ENCODE measurements at places on chromosomes 2 and 18.
A peak's percentile ranks its signal among the peaks of the same experiment; 100 is the strongest.

- no peak for DNase-seq
Observed at GRCh38 chr2:147389218-147389617, 455.6 kb upstream of the ACVR2A start.

GRCh38 chr2:78992807-78993517 lies 32.5 kb upstream of the REG3G start:
- no peak for DNase-seq

- DNase-seq, result no peak
Observed at GRCh38 chr2:132782176-132782783, 112.3 kb upstream of the LYPD1 start.

GRCh38 chr2:173048897-173049661 lies 26.6 kb upstream of the MAP3K20 start:
- DNase-seq, result peak; percentile 29

GRCh38 chr18:32902568-32903330 lies 129.9 kb upstream of the KLHL14 start:
- DNase-seq, result no peak

DNA sequence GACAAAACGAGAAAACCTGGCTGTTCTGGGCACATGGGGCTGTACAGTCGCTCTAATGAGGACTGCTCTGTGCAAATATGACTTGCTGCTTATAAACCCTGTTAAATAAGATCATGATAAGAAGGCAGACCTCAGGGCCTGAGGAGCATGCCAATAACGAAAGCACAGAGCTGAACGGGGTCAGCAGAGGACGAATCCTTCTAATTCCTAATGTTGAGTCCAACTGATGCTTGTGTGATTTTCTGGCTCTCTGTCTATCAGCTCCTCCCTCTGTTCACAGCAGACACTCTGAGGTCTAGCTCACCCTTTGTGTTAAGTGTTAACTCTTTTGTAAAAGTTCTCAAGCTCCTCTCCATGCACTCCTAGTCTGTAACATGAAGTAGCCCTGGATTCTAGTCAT lies 167.2 kb upstream of the REV1 start:
- no peak for DNase-seq

GRCh38 chr2:240947607-240948006 lies 41.5 kb downstream of the CROCC2 start:
- DNase-seq, result no peak

- DNase-seq, result no peak
Observed at GRCh38 chr2:98453531-98453930, 8.9 kb downstream of the INPP4A start.

- DNase-seq, result no peak
Observed at GRCh38 chr2:39737661-39738060, 41.4 kb downstream of the THUMPD2 start.

DNA sequence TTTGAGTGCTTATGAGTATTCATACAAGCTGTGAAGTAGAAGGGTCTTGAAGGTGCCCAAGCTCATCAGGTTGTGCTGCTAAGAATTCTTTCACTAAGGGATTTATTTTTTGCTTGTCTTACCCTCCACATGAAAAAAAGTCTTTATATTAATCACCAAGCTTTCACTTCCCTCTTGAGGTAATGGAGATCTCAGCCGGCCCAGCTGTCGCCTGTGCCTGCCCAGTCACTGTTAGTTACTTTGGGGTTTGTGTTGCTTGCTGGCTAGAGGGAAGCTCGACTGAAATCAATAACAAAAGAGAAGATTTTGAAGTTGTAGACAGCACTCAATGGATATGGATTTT lies 21.9 kb downstream of the MC2R start:
- no peak for DNase-seq

- DNase-seq, result no peak
Observed at GRCh38 chr2:192002418-192002817, 155.5 kb upstream of the CAVIN2 start.

- no peak for DNase-seq
Observed at GRCh38 chr18:31647127-31647753, 37.1 kb downstream of the B4GALT6 start.

DNA sequence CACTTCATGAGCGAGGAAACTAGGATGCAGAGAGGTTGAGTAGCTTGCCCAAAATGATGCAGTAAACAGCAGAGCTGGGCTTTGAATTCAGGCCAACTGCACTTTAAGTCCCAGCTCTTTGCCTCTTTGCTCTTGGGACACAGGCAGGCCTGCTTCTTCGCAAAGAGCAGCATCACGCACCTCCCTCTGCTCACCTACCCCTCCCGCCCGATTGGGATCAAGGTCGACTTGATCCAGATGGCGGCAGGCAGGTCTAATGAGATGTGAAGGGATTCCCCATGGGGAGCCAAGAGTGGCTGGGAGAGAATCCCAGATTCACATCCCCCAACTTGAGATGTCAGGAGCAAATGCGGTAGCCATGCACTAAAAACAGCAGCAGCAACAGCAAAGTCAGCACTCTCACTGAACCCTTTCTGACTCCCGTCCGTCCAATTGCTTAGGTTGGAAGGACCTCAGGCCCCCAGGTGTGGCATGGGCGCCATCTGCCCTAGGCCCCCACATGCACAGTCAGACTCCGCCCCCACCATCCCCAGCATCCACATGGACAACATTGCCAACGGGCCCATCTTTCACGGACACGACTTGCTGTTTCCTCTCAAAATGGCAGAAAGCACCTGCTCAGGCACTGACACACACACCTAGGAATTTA lies 84.3 kb upstream of the MAP4K4 start:
- no peak for DNase-seq

DNA sequence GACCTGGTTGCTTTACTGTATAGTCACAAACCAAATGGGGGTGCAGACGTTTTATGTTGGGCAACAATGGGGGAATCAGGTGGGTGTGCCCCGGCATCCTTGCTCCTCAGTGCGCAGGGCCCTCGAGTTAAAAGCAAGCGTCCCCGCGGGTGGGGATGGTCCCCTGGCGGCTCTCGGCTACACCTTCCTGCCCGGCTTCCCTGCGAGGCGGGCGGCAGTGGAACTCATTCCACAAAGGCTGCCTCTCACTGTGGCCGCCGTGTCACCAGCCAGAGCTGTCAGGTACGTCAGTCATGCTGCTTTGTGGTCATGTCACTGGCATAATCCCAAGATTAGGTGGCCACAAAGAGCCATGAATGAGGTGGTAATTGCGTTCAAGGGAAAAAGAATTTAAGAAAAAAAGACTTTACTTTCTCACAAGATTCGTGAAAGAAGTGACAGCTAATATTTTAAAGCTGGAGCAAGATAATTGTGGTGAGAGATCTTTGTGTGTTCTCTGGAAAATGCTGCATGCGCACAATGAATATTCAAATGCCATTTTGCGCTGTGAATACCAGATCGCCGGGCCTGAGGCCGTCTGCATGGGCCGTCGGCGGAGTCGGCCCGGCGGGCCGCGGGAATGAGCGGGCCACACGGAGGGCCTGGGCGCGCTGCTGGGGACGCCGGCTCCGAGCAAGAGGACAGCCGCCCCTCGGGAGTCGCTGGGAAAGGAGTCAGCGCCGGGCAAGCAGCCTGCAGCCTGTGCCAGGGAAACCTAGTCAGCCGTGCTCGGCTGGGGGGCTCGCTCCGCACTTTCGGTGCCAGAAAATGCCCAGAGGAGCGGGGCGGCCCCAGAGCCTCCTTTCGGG lies 82.3 kb upstream of the LDLRAD4 start:
- peak; percentile 40 for DNase-seq

DNA sequence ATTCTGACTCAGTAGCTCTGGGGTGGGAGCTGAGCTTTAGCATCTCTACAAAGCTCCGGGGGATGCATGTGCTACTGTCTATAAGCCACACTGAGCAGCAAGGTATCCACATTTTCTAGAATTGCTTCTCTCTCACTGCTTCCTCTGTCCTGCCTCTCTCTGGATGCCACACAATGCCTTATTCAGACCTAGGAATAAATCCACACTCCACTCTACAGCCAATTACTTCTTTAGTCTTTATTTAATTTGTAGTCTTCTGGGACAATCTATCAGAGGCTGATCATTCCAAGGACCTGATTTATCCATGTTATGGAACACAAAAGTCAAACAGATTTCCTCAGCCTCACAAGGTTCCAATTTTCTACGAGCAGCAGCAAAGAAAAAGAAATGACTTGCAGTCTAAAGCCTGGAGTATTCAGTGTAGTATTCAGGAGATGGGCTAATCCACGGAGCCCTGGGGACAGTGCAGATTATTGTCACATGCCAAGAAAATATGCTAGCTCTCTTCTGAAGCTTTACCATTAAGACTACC lies 4.4 kb downstream of the BCL2 start:
- DNase-seq, result no peak

DNA sequence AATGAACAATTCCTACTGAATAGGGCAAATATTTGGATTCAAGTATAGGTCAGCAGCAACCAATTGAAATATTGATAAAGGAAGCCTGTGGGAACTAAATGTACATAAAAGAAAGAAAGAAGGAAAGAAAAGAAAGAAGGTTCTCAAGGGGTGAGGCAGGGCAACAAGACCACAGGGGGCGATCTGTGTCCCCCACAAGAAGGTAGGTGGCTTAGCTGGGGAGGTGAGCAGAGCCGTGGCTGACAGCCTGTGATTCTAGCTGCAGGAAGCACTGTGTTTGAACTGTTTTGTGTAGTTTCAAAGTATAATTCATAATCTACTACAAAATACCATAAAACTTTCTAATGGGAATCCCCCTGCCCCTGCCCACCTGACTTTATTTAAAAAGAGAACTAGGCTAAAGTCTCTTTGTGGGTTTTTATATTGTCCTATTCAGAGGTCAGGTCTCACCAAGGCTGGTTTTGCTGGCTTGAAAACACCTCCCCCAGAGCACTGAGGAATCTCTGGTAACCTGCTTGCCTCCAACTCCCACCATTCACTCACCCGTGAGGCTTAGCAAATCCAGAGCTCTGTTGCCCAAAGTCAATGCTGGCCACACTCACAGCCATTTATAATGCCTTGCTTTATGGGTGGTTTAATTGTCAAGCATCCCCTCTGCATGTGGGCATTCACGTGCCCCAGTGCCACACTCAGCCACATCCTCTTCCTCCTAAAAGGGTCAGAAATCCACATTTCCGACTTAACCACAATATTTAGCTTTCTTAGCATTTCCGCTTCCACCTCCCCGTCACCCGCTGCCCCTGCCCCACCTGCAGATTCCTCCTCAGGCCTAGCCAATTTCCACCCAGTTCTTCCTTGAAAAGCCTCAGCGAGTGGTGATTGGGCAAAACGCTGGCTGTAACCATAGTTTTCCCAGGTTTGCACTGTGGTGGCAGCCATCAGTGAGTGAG lies 36.4 kb upstream of the LMAN1 start:
- DNase-seq, result peak; percentile 30

- no peak for DNase-seq
Observed at GRCh38 chr18:55585065-55585919, 2.7 kb downstream of the TCF4 start.

GRCh38 chr2:74334931-74335333 lies 8.3 kb downstream of the SLC4A5 start:
- peak; percentile 2 for DNase-seq

DNA sequence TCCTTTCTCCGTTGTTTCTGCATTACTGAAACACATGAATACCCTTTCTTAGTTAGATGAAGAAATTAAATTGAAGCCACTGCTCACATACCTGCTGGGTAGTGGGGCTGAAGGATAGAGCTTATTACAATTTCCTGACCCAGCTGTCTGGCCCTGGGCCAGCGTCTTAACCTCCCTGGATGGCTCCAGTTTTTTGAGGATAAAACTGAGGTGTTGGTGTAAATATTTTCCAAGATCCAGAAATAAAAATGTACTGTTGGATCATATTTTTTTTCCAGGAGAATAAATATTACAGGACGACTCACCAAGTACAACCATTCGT lies 3.5 kb downstream of the RNF144A start:
- no peak for DNase-seq

DNA sequence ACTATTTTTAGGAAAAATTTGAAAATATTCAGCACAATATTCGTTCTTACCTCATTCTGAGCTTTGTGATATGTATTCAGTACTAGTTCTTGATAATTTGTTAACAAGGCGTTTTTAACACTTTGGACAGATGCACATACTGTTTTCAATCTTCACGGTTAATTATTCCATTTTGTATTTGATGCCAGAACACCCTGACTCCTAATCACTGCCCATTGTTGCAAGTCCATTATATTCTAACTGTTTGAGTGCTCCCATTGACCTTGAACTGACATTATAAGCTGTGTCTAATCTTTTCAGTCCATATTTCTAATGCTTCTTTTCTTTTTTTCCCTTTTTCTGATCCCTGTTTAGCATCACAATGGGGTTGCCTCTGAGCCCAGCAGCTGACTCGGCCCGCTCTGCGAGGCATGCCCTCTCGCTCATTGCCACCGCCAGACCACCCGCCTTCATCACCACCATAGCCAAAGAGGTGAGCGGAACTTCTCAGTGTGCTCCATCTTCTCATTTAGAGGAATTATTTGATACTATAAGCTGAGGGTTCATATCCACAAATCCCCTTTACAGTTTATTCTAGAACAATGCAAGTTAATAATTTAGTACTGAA lies 211.3 kb upstream of the BOD1L2 start:
- no peak for DNase-seq

DNA sequence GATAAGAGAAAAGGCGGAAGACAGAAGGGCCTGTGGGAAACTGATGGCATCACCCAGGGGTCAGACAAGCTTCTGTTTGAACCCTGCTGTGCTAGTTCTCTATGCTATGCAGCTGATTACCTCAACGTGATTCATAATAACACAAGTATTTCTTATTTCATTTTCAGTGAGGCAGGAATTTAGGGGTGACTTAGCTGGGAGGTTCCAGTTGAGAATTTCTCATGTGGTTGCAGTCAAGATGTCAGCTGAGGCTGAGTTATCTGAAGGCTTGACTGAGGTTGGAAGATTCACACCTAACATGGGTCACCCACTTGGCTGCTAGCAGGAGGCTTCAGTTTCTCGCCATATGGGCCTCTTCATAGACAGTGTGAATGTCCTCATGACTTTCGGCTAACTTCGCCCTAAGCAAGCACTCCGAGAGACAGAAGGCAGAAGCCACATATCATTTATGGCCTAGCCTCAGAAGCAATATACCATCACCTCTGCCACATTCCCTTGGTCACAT lies 34.0 kb upstream of the TMEM131 start:
- DNase-seq, result no peak

DNA sequence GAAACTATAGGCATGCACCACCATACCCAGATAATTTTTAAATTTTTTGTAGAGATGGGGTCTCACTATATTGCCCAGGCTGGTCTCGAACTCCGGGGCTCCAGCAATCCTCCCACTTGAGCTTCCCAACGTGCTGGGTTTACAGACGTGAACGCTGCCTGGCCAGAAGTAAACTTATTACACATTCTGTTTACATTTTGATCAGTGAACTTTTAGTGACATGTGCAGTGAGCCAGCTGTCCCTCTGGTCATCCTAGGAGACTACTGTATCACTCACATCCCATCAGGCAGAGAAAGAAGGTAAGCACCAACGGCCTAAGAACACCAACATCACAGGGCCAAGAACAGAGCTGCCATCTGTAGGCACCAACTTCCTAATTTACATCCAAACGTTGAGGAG lies 22.2 kb downstream of the NDUFA10 start:
- no peak for DNase-seq
